ENCODE measurements at places on chromosomes 4 and X.

GRCh38 chrX:11416600-11416999, 123.4 kb downstream of the AMELX start:
- no peak for DNase-seq

DNA sequence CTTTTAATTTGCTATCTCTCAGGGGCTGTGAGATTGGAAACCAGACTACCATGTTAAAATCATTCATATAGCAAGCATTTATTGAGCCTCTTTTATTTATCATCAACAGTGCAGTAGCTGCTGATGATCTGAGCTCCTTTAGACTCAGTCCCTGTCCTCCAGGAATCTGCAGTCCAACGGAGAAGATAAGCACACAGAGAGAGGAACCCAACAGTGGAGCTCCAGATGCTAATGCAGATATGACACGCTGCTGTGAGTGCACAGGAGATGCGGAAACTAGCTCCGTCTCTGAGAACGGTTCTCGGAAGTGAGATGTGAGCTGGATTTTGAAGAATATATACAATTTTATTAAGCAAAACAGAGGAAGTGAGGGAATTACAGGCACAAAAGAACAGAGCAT, 35.4 kb downstream of the DCHS2 start:
- DNase-seq: no peak

DNA sequence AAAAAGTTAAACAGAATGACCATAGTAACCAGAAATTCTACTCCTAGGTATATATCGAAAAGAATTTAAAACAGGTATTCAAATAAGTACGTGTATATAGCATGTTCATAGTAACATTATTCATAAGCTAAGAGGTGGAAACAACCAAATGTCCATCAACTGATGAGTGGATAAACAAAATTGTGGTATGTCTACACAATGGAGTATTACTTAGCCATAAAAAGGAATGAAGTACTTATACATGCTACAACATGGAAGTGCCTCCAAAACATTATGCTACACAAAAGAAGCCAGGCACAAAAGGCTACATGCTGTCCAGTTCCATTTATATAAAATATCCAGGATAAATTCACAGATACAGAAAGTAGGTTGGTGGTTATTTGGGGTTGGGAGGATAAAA, 76.5 kb downstream of the CD99L2 start:
- DNase-seq: no peak

GRCh38 chr4:96519291-96519690, 679.4 kb downstream of the PDHA2 start:
- DNase-seq: no peak

GRCh38 chr4:118981839-118982381, 93.3 kb downstream of the SYNPO2 start:
- DNase-seq: no peak

- DNase-seq: no peak
Observed at GRCh38 chr4:156794863-156795262, 176.7 kb downstream of the PDGFC start.

DNA sequence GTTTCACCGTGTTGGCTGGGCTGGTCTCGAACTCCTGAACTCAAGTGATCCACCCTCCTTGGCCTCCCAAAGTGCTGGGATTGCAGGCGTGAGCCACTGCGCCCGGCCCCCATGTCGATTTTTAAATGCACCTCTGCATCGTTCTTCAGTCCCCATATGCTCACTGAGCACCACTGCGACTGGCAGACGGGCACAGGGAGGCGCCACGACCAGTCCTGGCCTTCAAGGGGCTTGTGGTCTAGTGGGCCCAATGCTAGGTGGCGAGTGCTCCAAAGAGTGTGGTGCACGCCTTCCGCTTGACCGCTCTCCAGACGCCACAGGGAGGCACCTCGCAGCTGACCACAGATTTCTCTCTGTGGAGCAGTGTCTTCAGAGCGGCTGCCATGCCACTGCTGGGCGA, 11.7 kb upstream of the MSANTD1 start:
- no peak for DNase-seq

GRCh38 chrX:21756785-21757529, 959 bp downstream of the SMPX start:
- DNase-seq: no peak

DNA sequence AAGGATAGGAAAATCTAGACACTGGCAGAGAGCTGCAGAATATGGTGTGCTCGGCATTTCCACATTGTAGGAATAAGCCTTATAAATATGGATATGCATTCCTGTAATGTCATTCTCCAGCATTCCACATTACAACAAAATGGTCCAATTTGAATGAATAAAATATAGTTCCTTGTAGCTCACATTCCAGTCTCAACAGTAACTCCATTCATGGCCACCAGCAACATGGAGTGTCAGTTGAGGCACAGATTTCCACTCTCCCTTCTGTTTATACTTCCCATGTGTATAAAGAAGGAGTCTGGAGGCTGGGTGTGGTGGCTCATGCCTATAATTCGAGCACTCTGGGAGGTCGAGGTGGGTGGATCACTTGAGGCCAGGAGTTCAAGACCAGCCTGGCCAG, 84.5 kb downstream of the AASDH start:
- DNase-seq: no peak

GRCh38 chrX:42954880-42955279, 176.9 kb upstream of the PPP1R2C start:
- no peak for DNase-seq

DNA sequence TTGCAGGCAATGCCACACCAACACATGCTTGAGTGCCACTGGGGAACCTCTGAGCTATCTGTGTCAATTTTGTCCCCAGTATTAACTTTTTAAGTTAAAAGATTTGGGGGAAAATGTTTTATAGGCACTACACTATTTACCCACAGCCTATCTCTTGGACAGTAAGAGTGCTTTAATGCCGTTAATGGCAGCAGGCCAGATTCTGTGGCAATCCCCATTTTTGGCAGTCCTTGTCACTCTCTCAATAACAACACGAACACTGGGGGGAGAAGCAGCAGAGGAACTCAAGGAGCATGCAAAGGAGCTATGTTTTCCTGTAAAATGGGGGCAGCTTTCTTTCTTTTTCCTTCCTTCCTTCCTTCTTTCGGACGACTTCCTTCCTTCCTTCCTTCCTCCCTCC, 168.6 kb downstream of the NSUN7 start:
- no peak for DNase-seq

All from stimulated activated CD8-positive, alpha-beta memory T cell treated with anti-CD3 and anti-CD28 coated beads, Interleukin-2, amount 100 ng/mL, for 1 hour (primary cell).